Thoracic aorta (tissue), 2 donors: ENCODE measurements at places on chromosomes 16 and 17.

DNA sequence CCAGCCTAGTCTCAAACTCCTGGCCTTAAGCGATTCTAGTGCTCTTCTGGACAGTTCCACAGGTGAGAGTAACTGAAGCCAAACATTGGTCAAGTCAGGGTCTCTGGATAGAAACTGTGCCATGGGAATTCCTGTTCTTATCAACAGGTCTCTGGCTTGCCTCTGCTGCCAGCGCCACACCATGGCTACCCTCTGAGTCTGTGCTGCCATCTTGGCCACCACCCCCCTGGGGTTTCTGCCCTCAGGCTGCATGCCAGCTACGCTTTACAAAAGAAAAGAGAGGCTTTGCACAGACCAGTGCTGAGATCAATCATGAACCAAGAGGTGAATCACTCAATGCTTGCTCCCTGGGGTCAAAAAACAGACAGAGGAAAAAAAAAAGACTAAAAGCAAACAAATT is 24.4 kb upstream of the CREBBP start:
- no peaks in the 10 kb centered on the region for H3K27me3 ChIP-seq
- no peak overlapping the region for H3K4me3 ChIP-seq
- no peak overlapping the region for H3K27ac ChIP-seq
- DNase-seq: no peak
- no peaks in the 10 kb centered on the region for H3K4me1 ChIP-seq

- no peaks in the 10 kb centered on the region for H3K27me3 ChIP-seq
- H3K4me1 ChIP-seq: no peaks in the 10 kb centered on the region
These were observed 8.7 kb upstream of the UBE2G1 start for GRCh38 chr17:4375039-4375748.

DNA sequence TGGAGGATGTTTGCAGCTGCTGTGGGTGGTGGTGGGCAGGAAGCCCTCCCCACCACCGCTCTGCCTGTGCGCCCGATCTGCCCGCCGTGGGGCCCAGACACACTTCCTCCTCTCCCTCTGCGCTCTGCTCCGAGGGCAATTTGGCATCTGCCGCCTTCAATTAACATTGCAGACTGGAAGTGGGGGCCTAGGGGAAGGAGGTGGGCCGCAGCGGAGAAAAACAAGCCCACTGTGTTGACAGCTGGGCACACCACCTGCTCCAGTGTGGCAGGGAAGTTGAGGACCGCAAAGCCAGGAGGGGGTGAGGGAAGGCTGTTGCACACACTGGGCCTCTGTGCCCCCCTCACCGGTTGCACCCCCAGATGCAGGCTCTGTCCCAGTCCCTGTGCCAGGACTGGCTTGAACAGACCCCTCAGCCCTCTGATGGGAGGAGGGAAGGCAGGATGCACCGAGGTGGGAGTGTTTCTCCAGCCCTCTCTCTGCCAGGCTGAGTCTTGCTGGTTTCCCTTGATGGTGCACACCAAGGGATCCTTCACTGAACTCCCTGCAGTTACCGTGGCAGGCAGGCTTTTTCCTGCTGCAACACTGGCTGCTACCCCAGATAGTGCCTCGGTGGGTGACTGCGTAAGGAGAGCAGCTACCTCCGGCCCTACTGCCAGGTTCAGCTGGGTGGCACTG is 72.8 kb upstream of the MED9 start:
- no peaks in the 10 kb centered on the region for H3K27me3 ChIP-seq
- no peaks in the 10 kb centered on the region for H3K36me3 ChIP-seq
- no peak overlapping the region for H3K27ac ChIP-seq

DNA sequence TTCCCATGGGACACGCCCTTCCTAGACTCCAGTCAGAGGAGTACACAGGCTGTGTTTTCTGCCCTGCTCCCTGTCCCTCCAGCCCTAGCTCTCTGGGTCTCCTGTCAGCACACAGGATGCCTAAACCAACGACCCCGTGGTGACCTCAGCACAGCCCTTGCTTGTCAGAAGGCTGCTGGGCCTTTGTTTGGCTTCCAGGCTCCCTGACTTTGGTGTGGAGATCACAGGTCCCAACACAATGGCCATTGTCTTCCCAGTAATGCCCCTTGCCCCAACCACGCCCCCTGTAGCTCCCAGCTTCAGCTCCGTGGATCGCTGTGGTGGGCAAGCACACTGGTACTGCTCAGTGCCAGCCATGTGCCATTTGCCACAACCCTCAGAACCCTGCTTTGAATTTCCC is 15.0 kb downstream of the HNF1B start:
- DNase-seq: no peak
- no peaks in the 10 kb centered on the region for H3K36me3 ChIP-seq
- no peaks in the 10 kb centered on the region for H3K27me3 ChIP-seq
- H3K27ac ChIP-seq: no peak overlapping the region
- no peak overlapping the region for H3K4me3 ChIP-seq

DNA sequence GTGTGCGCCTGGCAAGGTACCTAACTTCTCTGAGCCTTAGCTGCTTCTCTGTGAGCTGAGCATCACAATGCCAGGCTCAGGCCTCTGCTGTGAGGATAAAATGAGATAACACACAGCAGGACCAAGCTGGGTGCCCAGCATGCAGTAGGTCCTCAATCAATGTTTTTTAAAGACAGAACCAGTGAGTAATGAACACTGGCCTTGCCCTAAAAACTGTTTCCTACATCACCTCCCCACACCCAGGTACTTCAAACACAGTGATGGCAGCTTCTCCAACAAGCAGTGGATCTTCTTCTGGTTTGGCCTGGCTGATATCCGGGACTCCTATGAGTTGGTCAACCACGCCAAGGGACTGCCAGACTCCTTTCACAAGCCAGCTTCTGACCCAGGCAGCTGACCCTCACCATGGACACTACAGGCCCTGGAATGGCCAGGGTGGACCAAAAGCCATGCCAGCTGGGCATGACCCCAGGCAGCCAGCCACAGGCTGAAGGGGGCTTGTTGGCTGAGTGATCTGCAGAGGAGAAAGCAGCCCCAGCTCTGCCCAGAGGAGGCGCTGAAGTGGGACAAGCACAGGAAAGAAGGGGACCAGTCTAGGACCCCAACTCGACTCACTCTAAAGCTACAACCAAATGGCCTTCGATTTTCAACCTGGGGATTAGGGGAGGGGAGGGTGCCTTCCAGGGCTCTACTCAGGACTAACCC is 3.9 kb downstream of the NAGS start:
- peaks cover 5% of the 10 kb centered on the region for H3K27me3 ChIP-seq
- DNase-seq: no peak
- peaks cover 3% of the 10 kb centered on the region for H3K36me3 ChIP-seq
- H3K4me1 ChIP-seq: peaks cover 38% of the 10 kb centered on the region
- no peak overlapping the region for H3K27ac ChIP-seq

DNA sequence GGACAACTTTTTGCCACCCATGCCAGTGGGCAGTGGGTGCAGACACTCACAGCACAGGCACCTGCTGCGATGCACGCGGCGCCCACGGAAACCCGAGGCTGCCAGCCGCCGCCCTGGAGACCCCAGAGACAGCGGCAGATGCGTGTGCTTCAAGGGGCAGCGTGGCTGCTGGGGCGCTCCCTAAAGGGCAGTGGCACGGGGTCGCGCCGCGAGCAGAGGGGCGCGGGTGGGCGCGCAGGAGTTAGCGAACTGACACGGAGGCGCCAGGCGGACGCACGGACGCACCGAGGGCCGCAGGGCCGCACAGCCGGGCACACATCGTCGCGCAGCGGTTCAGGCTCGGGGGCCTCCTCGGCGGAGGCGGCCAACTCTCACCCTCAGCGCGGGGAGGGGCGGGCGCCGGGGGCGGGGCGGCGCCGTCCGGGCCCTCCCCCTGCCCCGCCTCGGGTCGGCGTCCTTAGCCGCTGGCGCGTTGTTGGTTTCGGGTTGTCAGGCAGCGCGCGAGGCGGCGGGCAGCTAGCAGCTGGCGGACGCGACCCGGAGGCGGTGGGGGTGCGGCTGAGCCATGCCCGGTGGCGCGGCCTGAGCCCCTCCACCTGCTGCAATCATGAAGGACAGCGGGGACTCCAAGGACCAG is at the start of gene KIF19:
Gene KIF19 (plus strand): TSS at position 484 of the 637 bp plus-strand sequence. CDS start 124 bp downstream, at position 608.
- no peaks in the 10 kb centered on the region for H3K27me3 ChIP-seq
- H3K4me1 ChIP-seq: peaks cover 23% of the 10 kb centered on the region
- H3K4me3 ChIP-seq: peak within 1 kb of the TSS; percentile 66
- DNase-seq: no peak
- no peaks in the 10 kb centered on the region for H3K36me3 ChIP-seq
- H3K27ac ChIP-seq: no peak within 1 kb of the TSS

DNA sequence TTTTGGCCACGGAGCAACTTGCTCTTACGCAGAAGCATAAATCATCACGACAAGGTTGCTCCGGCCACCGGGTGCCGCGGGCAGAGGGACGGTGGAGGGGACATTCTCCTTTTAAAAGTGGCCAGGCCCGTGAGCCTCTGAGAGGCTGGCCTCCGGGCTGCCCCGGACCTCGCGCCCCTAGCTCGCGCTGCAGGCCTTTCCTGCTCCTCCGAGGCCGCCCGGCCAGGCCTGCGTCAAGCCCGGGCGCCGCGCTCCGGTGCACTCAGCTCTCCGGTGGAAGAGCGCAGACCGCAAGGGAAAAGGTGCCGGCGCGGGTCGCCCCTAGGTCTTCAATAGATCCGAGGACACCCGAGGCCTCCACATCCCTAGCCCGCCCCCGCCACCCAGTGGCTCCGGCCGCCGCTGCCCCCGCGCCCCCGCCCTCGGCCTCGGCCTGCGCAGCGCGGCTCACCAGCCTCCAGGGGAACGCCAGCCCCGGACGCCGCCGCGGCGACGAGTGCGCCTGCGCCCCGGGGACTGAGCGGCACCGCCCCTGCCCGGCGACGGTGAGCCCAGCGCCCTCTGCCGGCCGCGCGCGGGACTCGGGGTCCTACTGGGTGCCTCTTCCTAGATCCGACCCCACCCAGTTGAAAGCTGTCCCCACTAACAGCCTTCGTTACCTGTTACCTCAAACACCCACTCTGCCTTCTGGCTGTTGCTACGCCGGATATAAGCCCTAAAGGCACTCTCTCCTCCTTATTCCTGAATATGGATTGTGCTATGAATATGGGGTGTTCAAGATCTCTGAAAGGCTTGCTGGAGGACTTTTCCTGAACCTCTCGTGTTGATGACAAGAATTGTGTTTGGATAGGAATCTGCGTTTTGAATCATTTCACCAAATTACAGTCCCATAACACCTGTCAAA is at the start of gene LYRM9:
Gene LYRM9 (minus strand): TSS at position 500 of the 904 bp plus-strand sequence. CDS start 10,671 bp downstream, outside the sequence.
- H3K36me3 ChIP-seq: no peaks in the 10 kb centered on the region
- peak within 1 kb of the TSS; percentile 70 for H3K27ac ChIP-seq
- peak within 1 kb of the TSS; percentile 91 for H3K4me3 ChIP-seq
- no peaks in the 10 kb centered on the region for H3K27me3 ChIP-seq
- peaks cover 31% of the 10 kb centered on the region for H3K4me1 ChIP-seq

DNA sequence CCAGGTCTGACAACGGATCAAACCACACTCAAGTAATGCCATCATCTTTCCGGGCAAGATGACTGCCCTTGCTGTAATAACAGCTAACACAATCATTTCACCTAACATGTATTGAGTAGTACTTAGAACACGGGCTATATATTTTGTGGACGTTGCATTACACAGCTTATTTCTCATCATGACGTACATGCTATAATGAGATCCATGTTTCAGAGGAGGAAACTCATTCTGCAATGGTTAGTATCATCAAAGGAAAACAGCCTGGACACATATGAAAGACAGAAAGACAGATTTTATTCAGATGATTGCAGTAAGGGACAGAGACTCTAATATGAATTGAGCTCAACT is 446.7 kb downstream of the HS3ST3B1 start:
- H3K4me3 ChIP-seq: no peak overlapping the region
- H3K4me1 ChIP-seq: no peaks in the 10 kb centered on the region
- H3K27ac ChIP-seq: no peak overlapping the region
- no peak for DNase-seq
- H3K27me3 ChIP-seq: no peaks in the 10 kb centered on the region
- H3K36me3 ChIP-seq: no peaks in the 10 kb centered on the region

DNA sequence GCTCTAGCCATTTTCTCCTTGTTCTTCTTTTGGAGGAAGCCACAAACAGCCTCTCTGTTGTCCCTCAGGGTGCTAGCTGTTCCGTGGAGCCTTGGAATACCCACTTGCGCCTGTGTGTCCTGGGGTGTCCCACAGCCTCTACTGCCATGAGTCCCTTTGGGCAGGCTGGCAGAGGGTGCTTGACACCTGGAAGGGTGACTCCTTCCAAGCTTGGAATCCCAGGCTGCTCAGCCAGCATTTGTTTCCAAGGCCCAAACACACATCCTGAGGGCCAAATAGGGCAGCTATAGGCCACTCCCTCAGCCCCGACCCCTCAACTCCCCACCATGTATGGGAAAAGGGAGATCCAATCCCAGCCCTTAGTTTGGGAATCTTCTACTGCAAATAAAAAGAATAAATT is 14.9 kb downstream of the ZNHIT3 start:
- H3K36me3 ChIP-seq: peaks cover 37% of the 10 kb centered on the region
- H3K4me3 ChIP-seq: no peak overlapping the region
- no peaks in the 10 kb centered on the region for H3K27me3 ChIP-seq
- H3K27ac ChIP-seq: no peak overlapping the region

DNA sequence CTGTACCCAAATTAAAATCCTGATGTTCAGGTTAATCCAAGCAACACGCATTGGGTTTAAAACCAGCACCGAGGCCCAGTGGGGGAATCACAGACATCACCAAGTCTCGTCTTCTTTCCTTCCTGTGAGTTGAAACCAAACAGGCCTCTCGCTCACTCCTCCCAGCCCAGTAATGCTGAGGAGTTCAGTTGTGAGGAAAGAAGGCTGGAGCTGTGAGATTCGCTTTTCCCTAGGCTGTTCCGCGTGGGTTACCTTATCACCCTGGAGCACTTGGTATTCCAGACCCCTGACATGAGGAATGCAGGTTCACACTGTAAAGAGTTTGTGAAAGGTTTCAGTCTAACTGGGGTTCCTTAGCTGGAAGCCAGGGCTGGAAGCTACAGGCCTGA is 20.8 kb downstream of the CIBAR2 start:
- peaks cover 13% of the 10 kb centered on the region for H3K4me1 ChIP-seq
- H3K27me3 ChIP-seq: no peaks in the 10 kb centered on the region
- H3K36me3 ChIP-seq: peaks cover 6% of the 10 kb centered on the region
- DNase-seq: no peak
- H3K27ac ChIP-seq: no peak overlapping the region

DNA sequence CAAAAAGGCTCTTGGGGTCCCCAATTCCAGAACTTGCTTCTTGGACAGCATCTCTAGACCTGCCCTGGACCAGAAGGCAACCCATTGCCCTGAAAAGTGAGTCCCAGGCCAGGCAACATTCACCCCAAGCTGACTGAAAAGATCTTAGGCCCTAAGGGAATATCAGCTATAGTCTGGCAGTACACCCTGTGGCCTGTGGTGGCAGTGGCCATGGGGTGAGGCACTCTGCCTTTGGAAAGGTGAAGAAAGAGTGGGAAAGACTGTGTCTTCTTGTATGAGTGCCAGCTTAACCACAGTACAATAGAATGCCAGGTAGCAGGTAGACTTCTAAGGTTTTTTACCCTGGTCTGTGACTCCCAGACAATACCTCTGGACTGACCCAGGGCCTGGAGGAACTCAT is 564.5 kb downstream of the CDH8 start:
- no peak overlapping the region for H3K4me3 ChIP-seq
- no peak overlapping the region for H3K27ac ChIP-seq
- H3K4me1 ChIP-seq: no peaks in the 10 kb centered on the region
- no peaks in the 10 kb centered on the region for H3K36me3 ChIP-seq
- DNase-seq: no peak
- no peaks in the 10 kb centered on the region for H3K27me3 ChIP-seq

- no peaks in the 10 kb centered on the region for H3K27me3 ChIP-seq
- no peak for DNase-seq
- no peak overlapping the region for H3K4me3 ChIP-seq
- H3K27ac ChIP-seq: peak overlapping the region; percentile 78
- no peaks in the 10 kb centered on the region for H3K36me3 ChIP-seq
- H3K4me1 ChIP-seq: peaks cover 63% of the 10 kb centered on the region
These were observed 12.0 kb downstream of the EEF2K start for GRCh38 chr16:22217890-22218730.

- no peak overlapping the region for H3K27ac ChIP-seq
- peaks cover 19% of the 10 kb centered on the region for H3K4me1 ChIP-seq
- no peaks in the 10 kb centered on the region for H3K27me3 ChIP-seq
- H3K4me3 ChIP-seq: no peak overlapping the region
- no peak for DNase-seq
- peaks cover 31% of the 10 kb centered on the region for H3K36me3 ChIP-seq
These were observed 18.8 kb downstream of the USP22 start for GRCh38 chr17:21024024-21024423.
